ENCODE measurements at places on chromosomes 12 and 14. TPM values are rescaled to one million over a fixed set of nuclear protein-coding genes. Genes with fewer than 3 reads are reported as not detected.

GRCh38 chr12:76176940-76177339 is 92.5 kb upstream of the NAP1L1 start:
- DNase-seq, result peak; percentile 52
- H3K4me1 ChIP-seq, result peaks cover 3% of the 10 kb centered on the region
- no peaks in the 10 kb centered on the region for H3K27me3 ChIP-seq
- H3K36me3 ChIP-seq, result no peaks in the 10 kb centered on the region
- no peak overlapping the region for H3K27ac ChIP-seq

DNA sequence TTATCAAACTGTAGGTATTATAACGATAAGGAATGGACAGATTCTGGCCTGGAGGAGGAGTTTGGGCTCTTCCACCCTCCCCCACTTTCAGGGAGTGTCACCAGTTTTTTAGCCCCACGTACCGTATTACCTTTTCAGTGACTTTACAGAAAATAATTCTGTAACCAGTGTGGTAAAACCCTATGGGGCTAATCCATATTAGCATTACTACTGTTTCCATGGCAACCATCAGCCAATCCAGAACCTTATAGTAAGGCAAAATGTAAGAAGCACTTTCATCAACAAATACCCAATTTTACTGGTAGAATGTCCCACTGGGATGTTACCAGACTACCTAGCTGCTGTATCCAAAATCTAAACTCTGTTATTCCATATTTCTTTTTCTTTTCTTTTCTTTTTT is 50.7 kb downstream of the BICDL1 start:
- H3K27me3 ChIP-seq, result peaks cover 6% of the 10 kb centered on the region
- no peak overlapping the region for H3K27ac ChIP-seq
- no peak for DNase-seq
- H3K4me1 ChIP-seq, result no peaks in the 10 kb centered on the region
- no peak overlapping the region for H3K4me3 ChIP-seq
- H3K36me3 ChIP-seq, result no peaks in the 10 kb centered on the region

Gene PSEN1
- 62.7 TPM for total RNA-seq

DNA sequence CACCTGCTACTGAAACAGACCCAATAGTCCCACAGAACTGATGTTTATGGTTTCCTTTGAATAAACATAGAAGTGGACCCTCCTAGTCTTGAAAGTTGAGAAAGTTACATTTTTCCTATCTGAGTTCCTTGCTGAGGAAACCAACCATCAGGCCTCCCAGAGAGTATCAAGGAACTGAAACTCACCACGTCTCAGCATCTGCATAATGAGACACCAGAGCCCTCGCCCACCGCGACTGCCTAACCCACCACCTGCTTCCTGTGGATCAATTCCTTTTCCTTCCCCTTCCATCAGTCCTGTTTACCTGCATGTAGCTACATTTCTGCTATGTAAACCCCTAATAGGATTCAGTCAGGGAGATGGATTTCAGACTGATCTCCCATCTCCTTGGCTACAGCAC is 443.2 kb upstream of the TMEM132C start:
- no peak for DNase-seq
- no peak overlapping the region for H3K27ac ChIP-seq
- H3K36me3 ChIP-seq, result no peaks in the 10 kb centered on the region
- no peaks in the 10 kb centered on the region for H3K4me1 ChIP-seq
